GM04503 (cell line): ENCODE measurements at places on chromosomes 1 and 21.

DNA sequence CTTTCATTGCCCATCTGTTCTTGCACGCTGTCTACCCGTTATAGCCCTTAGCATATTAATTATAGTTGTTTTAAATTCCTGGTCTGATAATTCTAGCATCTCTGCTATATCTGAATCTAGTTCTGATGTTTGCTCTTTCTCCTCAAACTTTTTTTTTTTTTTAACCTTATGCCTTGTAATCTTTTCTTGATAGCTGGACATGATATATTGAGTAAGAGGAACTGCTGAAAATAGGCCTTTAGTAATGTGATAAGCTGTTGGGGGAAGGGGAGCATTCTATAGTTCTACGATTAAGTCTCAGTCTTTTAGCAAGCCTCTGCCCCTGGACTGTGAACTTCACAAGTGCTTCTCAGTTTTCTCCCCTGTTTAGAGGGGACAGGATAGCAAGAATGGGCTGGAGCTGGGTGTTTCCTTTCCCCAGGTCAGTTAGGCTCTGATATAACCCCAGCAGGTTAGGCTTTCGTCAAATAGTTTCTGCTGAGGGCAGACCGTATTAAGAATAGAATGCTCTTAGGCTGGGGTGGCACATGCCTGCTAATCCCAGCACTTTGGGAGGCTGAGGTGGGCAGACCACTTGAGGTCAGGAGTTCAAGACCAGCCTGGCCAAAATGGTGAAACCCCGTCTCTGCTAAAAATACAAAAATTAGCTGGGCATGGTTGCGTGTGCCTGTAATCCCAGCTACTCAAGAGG lies 62.2 kb downstream of the ZFYVE9 start:
- DNase-seq: no peak

- no peak for DNase-seq
Observed at GRCh38 chr1:30664103-30664755, 59.2 kb downstream of the MATN1 start.

DNA sequence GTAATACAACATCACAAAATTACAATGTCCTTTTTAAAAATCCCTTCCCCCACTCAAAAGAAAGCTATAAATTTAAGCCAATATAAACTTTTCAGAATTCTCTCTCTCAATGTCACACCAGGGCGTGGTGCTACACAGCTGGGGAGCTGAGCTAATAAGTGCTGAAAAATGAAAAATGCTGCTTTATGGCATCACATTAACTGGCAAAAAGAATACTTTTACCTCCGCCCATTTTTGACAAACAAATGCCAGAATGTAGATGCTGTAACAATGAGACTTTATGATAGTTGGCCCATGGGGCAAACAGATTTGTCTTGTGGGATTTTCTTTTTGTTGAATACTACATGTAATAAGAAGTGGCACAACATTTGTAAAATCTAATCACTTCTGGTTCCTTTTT lies 12.7 kb upstream of the LYPLAL1 start:
- DNase-seq: no peak

GRCh38 chr21:43355925-43356289 lies 71.0 kb downstream of the SIK1 start:
- no peak for DNase-seq

GRCh38 chr1:85544689-85545215 lies 35.8 kb upstream of the CCN1 start:
- DNase-seq: no peak

GRCh38 chr21:34073749-34074282 lies 438 bp downstream of the MRPS6 start:
- DNase-seq: no peak

- peak; percentile 27 for DNase-seq
Observed at GRCh38 chr1:97006044-97006661, 284.6 kb downstream of the PTBP2 start.

GRCh38 chr1:69421286-69421685 lies 146.4 kb upstream of the LRRC7 start:
- no peak for DNase-seq

- no peak for DNase-seq
Observed at GRCh38 chr1:2633936-2634491, 1.2 kb upstream of the MMEL1 start.

GRCh38 chr1:94036730-94037129 lies 84.2 kb downstream of the ABCA4 start:
- no peak for DNase-seq

DNA sequence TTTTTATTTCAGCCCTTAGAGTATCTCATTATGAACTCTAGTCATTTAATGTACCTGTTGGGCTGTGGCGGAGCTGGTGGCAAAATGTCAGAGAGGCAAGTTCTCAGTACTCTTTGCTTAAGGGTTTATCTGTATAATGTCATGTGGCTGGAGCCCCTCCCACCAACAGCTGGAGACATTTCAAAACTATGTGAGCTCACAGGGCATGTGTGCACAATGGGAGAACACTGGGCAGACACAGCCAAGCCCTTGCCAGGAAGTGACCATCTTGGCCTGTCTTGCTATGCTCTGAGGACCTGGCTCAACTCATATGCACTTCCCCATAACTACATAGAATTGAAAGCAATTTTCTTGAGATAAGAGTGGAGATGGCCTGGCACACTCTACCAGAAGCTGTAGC lies 296.4 kb downstream of the PTPRU start:
- DNase-seq: no peak

- DNase-seq: no peak
Observed at GRCh38 chr1:220123889-220124288, 30.0 kb downstream of the IARS2 start.

DNA sequence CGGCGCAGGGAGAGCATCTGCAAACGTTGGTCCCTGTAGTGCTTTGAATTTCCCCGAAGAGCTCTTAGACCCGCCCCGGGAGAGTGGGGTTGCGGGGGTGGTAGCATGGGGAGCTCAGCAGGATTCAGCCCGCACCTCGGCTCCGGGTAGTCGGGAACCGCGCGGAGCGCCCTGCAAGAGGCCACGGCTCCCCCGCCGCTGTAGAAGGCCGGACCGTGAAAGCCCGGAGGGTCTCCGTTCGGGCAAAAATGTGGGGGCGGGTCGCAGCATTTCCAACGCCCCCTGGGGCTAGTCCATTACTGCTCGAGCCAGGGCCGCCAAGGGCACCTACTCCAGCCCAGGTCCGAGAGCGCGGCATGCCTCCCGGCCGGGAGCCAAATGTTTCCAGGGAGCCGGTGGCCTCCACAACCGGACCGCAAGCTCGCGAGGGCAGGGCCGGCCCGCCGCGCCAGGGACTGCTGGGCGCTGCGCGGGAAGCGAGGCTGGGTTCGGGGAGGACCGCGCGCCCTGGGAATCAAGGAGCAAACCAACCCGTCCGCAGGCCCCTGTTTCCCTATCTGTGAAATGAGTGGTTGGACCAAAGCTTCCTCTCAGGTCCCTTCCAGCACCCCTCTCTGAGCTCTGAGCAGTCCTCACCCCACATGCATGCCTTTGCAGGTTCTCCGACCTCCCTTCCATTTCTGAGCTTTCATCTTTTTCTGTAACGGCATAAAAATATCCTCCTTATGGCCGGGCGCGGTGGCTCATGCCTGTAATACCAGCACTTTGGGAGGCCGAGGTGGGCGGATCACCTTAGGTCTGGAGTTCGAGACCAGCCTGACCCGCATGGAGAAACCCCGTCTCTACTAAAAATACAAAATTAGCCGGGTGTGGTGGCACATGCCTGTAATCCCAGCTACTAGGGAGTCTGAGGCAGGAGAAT lies 775 bp upstream of the TMEM63A start:
- DNase-seq: peak; percentile 11

- DNase-seq: no peak
Observed at GRCh38 chr1:7744882-7745281, 26.2 kb upstream of the VAMP3 start.

- no peak for DNase-seq
Observed at GRCh38 chr1:42359466-42359865, 21.1 kb upstream of the RIMKLA start.

DNA sequence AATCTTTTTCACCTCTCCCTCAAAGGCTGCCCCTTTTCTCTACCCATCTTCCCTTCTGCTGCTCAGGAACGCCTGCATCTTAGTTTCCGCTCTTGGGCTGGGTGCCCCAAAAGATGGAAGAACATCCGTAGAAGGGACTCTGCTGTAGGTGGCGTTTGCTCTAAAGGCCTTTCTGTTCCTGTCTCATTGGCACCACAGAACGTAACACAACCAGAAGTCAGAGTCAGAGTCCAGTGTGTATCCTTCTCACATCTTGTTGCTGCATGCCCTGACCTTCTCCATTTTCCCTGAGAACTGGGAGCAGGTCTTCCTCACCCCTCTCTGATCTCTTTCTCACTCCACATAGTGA lies 103.3 kb downstream of the RNF220 start:
- no peak for DNase-seq

DNA sequence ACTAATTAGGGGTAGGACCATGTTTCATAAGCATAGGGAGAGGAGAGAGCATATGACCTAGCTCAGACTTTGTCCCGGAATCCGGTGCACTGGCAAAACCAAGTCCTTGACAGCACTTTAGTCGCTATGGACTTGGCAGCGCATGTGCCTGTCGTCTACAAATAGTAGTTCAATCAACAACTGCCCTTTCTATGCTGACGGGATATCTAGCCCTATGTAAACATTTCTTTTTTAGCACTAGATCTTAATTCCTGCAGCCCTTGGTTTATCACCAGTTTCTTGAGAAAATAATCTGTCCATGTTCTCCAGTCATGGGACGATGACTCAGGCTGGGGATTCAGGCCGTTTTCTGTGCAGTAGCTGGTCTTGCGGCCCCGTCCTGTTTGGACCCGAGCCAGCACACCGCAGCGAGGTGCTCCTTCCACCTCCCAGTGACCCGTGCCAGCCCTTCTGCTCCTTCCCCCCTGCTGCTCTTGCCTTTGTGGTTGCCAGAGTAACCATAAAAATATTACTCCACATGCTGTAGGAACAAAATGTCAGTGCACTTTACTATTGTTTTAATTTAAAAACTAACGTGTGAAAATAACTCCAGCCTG lies 8.6 kb upstream of the MT1HL1 start:
- no peak for DNase-seq

GRCh38 chr1:54124472-54124871 lies 28.3 kb downstream of the CDCP2 start:
- DNase-seq: no peak

DNA sequence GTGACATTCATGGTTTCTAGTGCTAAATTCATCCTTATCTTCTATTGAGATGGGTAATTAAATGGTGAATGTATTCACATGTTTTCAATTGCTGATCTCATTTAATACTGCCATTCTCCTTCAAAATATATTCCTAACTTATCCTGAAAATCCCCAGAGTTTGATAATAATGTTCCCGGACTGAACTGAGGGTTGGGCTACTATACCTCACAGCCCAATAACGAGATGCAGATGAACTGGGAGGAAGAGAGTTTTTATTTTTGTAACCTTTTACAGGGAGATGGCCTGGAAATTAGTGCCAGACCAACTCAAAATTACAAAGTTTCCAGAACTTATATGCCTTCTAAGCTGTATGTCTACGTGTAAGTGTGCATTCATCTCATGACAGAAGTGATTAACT lies 210.8 kb downstream of the APP start:
- DNase-seq: no peak

DNA sequence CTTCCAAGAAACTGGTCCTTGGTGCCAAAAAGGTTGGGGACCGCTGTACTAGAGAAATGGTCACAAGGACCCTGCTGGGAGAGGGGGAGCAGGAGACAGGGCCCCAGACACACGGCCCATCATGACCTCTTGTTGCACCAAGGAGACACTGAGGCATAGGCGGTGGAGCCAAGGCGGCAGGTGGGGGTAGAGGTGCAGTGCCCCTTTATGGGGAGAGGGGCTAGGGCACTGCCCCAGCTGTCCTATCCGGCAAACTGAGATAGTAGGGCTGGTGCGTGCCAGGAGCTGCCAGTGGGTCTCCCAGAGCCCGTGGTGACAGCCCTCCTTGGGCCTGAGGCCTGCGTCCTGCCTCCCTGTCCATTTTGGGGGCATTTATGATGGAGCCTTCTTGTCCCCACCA lies 20.3 kb downstream of the TNNT2 start:
- DNase-seq: no peak

DNA sequence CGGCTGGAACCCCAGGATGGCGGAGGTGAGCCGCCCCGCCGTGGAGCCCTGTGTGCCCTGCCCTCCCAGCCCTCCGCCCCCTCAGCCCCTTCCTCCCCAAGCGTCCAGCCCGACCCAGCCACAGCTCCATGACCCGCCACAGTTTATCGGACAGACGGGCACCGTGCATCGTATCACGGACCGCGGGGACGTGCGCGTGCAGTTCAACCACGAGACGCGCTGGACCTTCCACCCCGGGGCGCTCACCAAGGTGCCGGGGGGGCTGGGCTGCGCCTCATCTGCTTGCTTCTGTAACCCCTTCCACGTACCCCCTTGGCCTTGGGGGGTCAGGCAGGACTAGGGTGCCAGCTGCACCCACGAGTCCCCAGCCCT lies 6.6 kb upstream of the MMP23B start:
- no peak for DNase-seq

GRCh38 chr1:114490274-114490693 lies 20.7 kb downstream of the TRIM33 start:
- DNase-seq: no peak

GRCh38 chr1:186739515-186739914 lies 59.3 kb upstream of the PTGS2 start:
- DNase-seq: no peak

- no peak for DNase-seq
Observed at GRCh38 chr1:6703016-6703415, 1.4 kb upstream of the DNAJC11 start.

DNA sequence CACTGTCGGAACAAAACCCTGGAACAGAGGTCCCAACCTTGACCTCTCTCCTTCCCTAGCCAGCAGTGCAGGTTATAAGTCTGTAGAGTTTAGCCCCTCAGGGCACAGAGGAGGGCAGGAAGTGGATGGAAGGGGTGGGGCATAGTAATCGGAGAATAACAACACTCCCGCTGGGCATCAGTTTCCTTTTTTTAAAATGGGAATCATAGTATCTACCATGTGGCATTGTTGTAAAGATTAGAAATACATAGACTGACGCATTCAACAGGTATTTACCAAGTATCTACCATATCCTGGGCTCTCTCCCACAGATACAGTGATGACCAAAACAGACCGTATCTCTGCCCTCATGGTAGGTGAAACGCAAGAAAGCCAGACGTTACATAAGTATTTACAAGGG lies 24.9 kb upstream of the ATF3 start:
- no peak for DNase-seq

GRCh38 chr1:222441066-222441465 lies 106.8 kb downstream of the HHIPL2 start:
- no peak for DNase-seq

- DNase-seq: no peak
Observed at GRCh38 chr1:208604295-208604694, 360.1 kb upstream of the PLXNA2 start.

DNA sequence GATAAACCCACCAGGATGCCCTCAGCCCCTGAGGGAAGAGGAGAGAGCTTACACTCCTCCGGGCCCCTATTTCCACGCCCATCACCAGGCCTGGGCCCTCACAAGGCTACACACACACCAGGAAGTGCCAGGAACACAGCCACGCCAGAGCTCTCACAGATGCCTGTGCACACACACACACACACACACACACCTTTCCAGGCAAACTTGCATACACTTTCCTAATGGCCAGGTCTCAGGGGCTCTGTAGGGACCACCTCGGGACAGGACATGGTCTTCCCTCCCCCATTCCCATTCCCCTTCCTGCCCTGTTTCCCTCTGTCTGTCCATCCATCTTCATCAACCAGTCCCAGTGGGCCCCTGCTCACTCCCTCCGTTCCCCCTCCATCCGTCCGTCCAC lies 9.7 kb upstream of the EPHA2 start:
- DNase-seq: no peak

- DNase-seq: no peak
Observed at GRCh38 chr1:174723816-174724215, 275.9 kb upstream of the CACYBP start.

- DNase-seq: no peak
Observed at GRCh38 chr1:235336903-235337302, 8.5 kb downstream of the GGPS1 start.

- no peak for DNase-seq
Observed at GRCh38 chr1:178953034-178953433, 72.7 kb upstream of the FAM20B start.
